ENCODE measurements at places on chromosomes 2 and 18.

DNA sequence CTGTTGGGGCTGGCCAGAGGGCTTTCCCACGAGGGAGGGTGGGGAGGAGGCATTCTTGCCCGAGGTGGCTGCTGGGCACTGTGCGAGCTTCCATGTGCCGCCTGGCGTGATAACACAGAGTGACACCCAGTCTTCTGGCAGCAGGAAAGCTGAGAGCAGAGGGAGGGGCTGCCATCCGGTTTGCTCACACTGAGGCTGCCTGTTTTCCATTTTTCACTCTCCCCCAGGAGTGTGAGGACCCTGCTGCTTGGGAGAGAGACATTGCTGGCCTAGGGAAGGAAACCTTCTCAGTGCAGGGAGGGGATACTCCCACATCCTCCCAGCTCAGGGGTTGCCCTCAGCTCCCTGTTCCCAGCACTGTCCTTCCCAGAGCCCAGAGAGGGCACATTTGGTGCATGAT is 73.1 kb downstream of the INHBB start:
- DNase-seq, result no peak

- no peak for DNase-seq
Observed at GRCh38 chr2:83365476-83365875, 1093.6 kb downstream of the SUCLG1 start.

- no peak for DNase-seq
Observed at GRCh38 chr2:212426637-212427412, 111.8 kb downstream of the ERBB4 start.

DNA sequence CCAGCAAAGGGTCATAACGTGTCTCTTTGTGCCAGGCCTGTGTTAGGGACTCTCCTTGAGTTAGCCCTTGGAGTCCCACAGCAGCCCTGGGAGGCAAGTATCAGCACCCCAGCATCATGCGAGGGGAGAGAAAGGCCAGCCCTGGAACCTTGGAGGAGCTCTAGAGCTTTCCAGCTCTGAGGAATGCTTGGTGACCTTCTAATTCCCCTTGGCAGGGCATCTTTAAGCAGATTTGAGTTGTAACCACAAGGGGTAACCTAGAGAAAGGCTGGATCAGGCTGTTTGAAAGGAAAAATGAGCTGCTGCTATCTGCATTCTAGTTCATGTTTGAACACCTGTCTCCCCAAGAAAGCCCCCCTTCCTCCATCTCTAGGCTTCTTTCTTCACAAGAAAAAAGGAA is 23.8 kb upstream of the ODC1 start:
- no peak for DNase-seq

- no peak for DNase-seq
Observed at GRCh38 chr2:165804719-165805118, 10.7 kb upstream of the GALNT3 start.

- no peak for DNase-seq
Observed at GRCh38 chr18:11695736-11696135, 6.7 kb downstream of the GNAL start.

- DNase-seq, result no peak
Observed at GRCh38 chr2:221786297-221786926, 214.3 kb upstream of the EPHA4 start.

DNA sequence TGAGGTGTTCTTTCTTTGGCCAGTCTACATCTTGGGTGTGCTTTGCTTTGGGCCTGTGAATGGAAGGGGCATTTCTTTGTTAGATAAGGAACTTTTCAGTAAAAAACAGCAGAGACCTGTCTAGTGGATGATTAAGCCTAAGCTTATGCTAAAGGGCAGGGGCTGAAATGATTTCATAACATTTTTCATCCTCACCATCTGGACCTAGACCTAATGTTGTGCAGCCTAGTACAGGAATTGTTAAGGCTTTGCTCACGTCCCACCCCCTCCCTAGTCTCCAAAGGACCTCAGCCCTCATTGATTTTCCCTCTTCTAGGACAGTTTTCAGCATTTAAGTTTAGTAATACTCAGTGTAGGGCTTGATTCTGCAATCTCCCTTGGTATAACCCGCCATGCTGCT is 111.8 kb downstream of the PRKCE start:
- no peak for DNase-seq

- no peak for DNase-seq
Observed at GRCh38 chr2:235055891-235056516, 104.2 kb downstream of the SH3BP4 start.

- DNase-seq, result no peak
Observed at GRCh38 chr2:3493615-3494007, 25.7 kb downstream of the ADI1 start.

DNA sequence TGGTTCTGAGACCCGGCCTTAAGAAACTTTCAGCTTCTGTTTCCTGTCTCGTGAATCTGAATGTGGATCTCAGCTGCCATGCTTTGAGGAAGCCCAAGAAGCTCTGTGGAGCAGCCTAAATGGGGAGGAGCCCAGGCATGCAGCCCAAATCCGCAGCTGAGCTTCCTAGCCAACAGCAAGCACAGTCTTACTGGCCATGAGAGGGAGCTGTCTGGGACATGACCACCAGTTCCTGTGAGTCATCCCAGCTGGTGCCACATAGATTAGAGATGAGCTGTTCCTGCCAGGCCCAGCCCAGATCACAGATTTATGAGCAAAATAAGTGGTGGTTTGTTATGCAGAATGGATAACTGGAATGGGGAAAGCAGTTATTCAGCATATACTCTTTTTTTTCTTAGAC is 224.4 kb upstream of the APCDD1 start:
- DNase-seq, result no peak

DNA sequence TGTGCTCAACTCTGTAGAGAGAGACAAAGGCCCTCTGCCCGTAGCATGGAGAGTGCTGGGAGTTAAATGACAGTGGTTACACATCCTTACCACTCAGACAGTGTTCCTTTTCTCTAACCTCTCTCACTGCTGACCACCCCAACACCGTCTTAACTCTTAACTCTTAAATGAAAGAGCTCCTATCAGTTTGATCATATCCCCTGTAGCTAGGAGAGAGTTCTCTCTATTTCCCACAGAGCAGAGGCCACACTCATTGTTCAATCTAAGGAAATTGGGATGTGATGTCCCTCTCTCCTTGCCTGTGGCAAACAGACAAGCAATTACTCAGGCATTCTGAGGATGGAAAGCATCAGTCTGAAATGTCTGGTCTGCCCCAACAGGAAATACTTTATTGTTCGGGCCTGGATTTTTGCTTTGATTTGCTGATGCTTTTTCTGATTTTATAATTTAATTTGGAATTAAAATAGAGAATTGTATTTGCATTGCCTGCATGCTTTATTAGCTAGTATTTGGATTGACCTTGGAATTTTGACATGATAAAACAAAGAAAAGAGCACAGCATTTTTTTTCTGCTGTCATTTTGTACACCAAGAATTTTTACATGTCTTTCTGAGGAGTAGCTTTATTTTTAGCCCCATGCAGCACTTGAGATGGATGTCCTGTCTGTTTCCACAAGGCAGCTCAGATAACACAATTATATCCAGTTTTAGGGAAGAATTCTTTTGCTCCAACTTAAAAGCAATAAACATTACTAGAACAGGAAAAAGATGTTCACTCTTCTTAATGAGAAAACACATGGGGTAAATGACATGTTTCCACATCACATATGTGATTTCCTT is 27.7 kb upstream of the IER3IP1 start:
- no peak for DNase-seq

- no peak for DNase-seq
Observed at GRCh38 chr2:51329512-51329911, 297.6 kb upstream of the NRXN1 start.

DNA sequence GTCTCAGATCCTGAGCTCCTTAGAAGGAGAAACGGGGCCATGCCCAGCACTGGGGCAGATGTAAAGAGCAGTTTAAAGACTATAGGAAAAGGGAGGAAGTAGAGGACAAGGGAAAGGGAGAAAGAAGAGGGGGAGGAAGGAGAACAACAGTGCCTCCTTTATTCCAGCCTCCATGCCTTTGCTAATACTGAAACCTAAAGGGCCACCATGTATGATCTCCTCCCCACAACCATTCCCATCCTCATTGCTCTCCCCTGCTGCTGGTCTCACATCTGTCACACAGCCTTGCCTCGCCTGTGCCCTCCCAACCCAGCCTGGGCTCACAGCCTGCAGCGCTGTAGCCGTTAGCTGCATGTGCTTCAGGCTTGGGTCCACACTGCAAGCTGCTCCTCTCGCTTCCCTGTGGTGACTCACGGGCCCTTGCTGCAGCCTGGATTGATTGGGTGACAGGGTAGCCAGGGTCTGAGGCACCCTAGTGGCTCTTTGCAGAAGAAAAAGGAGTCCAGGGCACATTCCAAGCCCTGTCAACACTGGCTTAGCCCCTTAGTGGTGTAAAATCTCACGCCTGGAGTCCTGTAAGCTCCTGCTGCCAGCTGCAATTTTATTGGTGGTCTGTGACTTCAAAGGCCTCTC is 281.9 kb downstream of the SRBD1 start:
- no peak for DNase-seq

DNA sequence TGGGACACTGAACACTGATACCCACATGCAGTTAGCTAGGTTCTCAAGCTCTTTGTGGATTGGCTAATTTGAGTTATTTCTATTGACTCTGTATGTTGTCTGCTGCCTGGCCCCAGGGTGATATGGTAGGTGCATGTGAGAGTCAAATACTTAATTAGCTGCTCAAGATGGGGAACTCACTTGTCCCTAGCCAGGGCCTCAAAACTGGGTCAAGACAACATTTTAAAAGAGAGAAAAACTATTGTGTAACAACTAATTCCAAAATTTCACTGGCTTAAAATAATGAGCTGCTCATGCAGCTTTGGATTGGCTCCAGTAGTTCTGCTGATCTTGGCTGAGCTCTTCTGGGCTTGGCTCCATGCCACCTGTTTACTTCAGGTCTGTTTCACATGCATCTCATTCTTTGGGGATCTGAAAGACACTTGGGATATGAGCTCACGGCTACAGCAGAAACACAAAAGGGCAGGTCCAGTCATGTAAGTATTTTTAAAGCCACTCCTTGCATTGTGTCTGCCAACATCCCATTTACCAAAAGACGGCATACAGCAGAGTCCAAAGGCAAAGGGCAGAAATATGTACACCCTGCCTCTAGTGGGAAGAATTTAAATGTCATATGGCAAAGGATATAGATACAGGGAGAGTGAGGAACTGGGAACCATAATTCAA is 716.8 kb downstream of the SUCLG1 start:
- DNase-seq, result no peak

- peak; percentile 36 for DNase-seq
Observed at GRCh38 chr18:53567929-53568574, 656.4 kb downstream of the MBD2 start.

GRCh38 chr2:226799976-226800940 is 638 bp upstream of the IRS1 start:
- DNase-seq, result peak; percentile 47

DNA sequence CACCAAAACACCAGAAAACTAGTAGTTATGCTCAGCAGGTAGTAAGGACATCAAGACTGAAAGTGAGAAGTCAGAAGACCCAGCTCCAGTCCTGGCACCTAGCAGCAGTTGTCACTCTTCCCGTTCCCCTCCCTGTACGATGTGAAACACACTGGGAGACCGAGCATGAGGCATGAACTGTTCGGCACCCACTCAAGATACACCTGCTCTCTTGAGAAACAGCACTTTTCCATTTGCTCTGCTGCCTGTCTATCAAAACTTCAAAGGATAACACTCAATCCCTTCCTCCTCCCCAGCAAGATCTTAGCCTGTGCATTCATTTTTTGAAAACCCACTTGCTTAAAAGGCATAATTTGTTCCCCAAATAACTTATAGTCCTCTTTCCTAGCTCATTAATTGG is 123.9 kb downstream of the PLEKHM3 start:
- no peak for DNase-seq

DNA sequence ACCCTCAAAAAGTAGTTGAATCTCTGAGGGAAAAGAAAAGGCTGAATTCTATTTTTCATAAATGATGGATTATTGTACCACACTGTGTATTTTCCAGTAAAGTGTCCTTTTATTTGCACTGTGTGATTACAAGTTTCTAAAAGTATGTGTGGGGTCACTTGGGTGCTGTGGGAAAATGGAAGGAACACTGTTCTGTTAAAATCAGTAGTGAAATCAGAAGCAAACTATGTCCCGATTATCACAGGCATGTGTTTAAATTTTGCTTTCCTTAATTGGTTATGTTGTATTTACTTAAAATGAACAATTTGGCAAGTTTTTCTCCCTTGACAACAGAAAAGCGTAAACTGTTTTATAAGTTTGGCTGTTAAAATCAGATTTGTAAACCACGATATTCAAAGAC is 353.1 kb downstream of the ARHGAP15 start:
- DNase-seq, result peak; percentile 25

- peak; percentile 51 for DNase-seq
Observed at GRCh38 chr18:48222118-48222517, 187.1 kb downstream of the ZBTB7C start.

DNA sequence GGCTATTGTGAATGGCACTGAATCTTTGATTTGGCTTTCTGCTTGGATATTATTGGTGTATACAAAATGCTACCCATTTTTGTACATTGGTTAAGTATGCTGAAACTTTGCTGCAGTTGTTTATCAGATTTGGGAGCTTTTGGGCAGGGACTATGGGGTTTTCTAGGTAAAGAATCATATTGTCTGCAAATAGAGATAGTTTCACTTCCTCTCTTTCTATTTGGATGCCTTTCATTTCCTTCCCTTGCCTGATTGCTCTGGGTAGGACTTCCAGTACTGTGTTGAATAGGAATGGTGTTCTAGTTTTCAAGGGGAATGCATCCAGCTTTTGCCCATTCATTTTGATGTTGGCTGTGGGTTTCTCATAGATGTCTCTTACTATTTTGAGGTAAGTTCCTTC is 489.1 kb upstream of the LRATD1 start:
- no peak for DNase-seq

DNA sequence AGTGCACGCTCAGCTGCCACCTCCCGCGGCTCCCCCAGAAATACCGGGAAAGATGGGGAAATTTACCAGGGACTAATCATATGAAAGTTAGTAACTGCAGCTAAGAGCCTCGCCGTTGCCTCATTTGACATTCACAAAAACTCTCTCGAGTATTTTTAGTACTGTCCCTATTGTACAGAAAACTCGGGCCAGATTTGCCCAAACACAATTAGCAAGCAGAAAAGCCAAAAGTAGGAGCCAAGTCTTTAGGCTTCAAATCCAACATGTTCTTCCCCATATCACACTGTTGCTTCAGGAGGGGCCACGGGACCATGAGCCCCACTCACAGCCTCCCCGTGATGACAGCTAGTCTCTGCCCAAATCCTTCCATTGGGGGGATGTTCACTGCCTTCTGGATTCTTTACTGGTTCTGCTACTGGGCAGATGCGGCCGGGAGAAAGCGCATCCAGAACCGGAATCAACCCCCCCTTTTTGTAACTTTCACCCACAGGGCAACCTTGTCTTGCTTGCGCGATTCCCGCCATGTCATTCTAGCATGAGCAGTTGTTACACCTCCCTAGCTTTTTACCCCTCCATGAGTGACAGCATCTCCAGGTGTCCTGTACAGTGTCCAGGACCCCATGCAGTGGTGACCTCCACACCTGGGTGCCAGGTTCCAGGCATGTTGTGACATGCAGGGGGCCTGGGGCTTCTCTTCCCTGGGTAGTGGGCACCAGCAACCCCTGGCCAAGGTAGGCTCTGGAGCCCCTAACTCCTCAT is 35.2 kb downstream of the CENPO start:
- no peak for DNase-seq

- no peak for DNase-seq
Observed at GRCh38 chr2:113216321-113216720, 42.5 kb downstream of the PSD4 start.

GRCh38 chr2:128446874-128447537 is 128.3 kb upstream of the HS6ST1 start:
- no peak for DNase-seq
